ENCODE measurements at places on chromosomes 6 and 20.

DNA sequence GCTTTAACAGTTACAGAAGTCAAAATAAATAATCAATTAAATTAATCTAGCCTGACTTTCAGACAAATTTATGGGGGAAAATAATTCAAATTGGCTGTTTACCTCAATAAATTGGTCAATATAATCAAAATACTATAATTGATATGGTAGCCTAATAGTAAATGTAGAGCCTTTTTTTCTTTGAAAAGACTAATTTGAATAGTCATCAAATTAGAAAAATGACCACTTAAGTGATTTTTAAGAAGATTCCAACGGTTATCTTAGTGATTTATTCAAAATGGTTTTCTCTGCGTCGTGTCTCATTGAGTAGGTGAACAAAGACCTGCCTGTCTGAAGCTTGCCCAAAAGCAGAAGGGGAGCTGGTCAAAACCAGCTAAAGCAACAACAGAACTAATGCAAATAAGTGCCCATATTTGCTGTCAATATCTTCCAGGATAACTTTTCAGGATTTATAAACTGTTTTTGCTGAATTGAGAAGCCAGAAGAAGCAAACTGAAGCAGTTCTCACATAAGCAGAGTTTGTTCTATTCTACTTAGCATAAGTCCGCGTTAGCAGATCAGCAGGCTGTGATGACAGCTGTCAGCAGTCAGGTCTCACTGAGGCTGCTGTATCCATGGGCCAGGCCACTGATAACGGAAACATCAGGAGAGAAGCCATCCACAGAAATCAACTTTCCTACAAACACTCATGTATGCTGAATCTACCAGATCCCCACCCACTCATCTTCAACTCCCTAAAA lies 7.0 kb downstream of the RCAN2 start:
- DNase-seq, result no peak

- no peak for DNase-seq
Measured at GRCh38 chr20:59682603-59683002, 78.3 kb downstream of the PHACTR3 start.

DNA sequence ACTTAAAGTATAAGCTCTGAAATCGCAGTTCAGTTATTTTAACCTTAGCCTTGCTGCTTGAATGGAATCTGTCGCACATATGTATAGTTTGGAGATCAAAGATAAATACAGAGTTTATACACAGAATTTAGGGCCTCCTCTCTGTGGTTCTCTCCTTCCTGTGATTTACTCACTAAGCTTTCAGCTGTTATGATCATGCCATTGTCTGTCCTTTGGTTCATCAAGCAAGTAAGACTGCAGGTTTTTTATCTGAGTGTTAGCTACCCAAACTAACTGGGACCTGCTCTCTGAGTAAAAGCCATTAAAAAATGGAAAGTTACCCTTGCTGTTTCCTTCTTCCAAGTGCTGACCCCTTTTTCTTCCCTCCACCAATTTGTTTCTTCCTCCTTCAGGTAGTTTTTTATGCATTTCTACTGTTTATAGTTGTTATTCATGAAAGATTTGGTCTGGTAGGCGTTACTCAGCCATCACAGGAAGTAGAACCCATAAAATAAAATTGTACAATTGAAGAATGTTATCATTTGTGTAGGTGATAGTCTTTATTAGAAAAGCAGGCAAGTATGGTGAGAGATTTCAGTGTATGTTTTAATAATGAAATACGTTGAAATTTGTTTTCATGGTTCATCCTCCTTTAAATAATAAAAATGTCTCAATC lies 33.7 kb upstream of the SUMO4 start:
- DNase-seq, result no peak

DNA sequence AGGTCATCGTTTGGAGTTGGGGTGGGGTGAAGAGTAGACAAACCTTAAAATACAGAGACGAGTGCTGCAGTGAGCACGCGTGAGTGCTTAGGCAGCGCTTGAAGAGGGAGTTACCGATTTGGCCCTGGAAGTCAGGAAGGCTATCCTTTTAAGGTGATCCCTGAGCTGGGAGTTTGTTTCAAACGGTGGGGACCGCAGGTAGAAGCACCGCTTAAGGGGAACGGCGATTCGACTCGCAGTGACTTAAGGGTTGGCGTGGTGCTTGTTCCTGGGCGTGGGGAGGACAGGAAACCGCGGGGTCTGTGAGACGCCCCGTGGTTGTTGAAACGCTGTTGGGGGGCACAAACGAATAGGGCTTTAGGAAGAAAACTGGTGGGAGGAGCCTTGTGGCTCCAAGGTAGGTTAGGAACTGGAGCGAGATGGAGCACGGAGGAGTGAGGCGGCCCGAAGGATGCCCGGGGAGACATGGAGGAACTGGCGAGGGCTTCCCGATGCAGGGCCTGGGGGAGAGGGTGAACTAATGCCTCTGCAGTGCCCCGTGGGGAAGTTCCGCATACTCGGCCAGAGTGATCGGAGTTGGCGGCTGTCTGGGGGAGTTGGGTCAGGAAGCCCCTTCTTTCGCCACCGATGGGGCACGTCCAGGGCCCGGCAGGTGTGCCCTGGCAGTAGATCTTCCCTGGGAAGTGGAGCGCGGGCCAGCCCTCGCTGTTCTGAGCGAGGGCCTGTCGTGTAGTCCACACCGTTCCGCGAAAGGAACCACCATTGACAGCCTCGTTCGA lies 1.3 kb upstream of the CDYL start:
- peak; percentile 22 for DNase-seq

- no peak for DNase-seq
Measured at GRCh38 chr6:36973190-36973589, 12.8 kb downstream of the MTCH1 start.

All from activated CD4-positive, alpha-beta T cell treated with anti-CD3 and anti-CD28 coated beads, Interleukin-2, amount 50 U/mL, for 1 hour (primary cell).